ENCODE measurements at places on chromosomes 11 and 22.

DNA sequence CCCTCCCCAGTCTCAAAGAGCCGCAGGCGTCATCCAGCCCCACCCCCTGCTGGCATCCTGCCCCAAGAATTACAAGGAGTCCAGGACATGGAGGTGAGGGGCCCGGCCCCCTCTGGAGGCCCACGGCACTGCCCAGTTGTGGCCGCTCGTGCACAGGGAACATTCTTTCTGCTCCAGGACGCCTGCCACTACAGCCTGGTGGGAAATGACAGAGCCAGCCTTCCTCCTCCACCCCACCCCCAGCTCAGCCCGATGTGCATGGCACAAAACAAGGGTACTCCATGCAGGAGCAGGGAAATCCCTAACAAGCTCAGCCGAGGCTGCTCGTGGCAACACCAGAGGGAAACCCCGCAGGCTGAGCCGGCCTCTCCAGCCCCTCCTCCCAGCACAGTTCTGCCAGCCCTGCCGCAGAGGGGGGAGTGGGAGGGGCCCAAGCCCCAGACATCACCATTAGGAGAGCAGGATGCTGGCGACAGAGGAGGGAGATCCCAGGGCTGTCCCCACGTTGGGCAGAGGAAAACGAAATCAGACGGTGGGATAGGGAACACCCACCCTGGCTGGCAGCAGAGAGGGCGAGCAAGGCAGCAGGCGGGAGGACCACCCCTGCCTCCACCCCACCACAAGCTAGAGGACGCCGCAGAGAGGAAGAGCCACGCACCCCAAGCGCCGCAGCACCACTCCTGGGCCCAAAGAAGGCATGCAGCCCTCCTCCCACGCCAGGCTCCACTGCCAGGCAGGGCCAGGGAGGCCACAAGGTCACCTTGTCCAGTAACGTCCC, 10.0 kb downstream of the IGSF9B start:
- peak; percentile 86 for DNase-seq

DNA sequence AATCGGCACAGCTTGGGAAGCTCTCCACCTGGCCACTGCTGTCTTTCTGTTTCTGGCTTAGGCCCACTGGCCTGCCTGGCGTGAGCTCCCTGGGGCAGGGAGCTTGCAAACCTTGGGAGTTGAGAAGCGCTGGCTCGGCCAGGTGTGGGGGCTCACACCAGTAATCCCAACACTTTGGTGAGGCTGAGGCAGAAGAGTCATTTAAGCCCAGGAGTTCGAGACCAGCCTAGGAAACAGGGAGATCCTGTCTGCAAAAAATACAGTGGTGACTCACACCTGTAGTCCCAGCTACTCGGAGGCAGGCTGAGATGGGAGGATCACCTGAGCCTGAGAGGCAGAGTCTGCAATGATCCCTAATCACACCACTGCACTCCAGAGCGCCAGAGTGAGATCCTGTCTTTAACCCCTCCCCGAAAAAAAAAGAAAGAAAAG, 4.0 kb downstream of the AP5B1 start:
- DNase-seq: no peak

DNA sequence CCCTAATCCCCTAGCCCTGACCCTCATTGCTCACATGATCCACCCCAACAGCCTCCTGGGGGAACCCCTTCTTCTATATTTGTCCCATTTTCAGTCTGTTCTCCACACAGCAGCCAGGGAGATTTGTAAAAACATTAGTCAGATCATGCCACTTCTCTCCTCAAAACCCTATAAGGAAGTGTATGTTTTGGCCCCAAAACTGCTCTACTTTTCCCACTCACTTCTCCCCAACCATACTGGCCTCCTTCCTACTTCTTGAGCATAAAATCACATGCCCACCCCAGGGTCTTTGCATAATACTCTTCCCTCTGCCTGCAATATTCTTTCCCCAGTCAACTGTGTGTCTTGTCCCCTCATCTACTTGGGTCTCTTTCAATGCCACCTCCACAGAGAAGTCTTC, 4.7 kb upstream of the SLC22A12 start:
- no peak for DNase-seq

DNA sequence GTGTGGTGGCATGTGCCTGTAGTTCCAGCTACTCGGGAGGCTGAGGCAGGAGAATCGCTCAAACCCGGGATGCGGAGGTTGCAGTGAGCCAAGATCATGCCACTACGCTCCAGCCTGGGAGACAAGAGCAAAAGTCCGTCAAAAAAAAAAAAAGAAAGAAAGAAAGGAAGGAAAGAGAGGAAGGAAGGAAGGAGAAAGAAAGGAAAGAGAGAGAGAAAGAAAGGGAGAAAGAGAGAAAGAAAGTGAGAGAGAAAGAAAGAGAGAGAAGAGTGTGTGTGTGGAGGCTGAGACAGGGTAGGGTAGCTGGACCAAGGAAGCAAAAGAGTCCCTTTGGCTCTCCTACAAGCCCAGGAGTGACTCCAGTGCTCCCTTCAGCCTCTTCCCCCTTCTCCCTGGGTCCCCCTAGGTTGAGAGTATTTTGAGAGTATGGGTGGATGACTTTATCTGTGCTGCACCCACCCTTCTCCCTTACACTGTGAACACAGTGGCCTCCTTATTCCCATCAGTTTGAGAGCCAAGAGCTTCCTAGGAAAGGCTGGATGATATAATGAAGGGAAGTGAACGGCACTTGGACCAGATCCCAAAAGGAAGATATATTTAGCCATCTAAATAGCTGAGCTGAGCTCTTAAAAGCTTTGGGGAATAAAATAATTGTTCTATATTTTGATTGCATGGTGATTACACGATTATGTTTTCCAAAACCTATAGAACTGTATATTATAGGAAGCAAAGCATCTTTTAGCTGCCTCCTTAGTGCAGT, 9.5 kb upstream of the DENND5A start:
- no peak for DNase-seq

DNA sequence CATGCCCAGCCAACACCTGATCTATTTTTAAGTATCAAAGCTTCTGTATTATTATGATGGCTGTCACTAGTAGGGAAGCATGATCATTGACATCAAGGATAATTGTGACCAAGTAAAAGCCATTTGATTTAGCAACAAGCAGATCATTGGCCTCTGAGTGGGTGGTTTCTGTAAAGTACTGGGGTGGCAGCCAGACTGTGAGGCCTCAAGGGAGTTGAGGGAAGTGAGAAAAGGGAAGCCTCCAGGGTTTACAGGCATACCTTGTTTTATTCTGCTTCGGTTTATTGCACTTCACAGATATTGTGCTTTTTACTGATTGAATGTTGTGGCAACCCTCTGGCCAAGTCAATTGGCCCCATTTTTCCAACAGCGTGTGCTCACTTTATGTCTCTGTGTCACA, 60.1 kb downstream of the PRR5L start:
- DNase-seq: no peak

- peak; percentile 56 for DNase-seq
Measured at GRCh38 chr22:23233752-23234408, 53.6 kb downstream of the BCR start.

DNA sequence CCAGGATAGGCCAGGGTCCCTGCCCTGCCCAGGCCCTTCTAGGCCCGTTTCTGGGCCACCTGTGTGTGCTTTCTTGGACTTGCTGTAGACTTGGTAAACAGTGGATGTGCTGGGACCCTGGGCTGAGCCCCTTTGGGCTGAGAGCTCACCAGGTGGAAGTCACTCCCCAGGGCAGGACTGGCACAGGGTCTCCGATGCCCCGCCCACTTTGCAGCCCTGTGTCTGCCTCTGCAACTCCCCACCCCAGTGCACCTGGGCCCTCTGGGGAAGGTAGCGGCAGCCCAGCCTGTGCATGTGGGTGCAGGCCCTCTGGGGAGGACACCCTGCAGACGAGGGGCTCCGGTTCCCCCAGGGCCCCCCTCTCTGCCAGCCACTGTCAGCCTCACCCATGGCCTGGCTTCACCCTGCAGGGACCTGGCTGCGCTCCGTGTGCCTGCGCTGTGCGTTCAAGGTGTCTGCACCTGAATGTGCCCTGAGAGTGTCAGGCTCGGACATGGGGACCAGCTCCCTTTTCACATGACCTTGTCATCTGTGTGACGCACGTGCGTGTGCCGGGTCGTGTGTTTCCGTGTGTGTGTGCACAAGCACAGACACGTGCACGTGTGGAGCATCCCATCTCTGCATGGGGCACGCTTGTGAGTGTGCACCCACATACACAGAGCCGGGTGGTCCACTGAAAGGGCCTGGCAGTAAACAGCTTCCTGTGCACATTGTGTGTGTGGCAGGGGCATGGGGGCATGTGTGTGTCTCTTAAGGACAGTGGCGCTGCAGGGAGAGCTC, 118.5 kb downstream of the KCNQ1OT1 start:
- DNase-seq: peak; percentile 60
